Activated T-cell treated with anti-CD3 and anti-CD28 coated beads for 1 hour (primary cell): ENCODE measurements at places on chromosomes 12 and 14.
A peak's percentile ranks its signal among the peaks of the same experiment; 100 is the strongest.

- no peak for DNase-seq
Measured at GRCh38 chr14:102969901-102970300, 47.4 kb downstream of the AMN start.

DNA sequence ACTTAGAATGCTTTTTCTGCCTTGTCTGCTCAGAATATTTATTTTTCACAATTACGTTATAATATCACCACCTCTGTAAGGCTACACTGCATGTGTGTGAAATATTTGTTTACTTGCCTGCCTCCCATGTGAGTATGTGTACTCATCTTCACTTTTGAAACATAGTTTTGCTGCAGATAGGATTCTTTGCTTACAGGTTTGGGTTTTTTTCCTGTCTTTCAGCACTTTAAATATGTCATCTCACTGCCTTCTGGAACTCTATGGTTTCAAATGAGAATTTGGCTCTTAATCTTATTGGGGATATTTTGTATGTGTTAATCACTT is 10.9 kb downstream of the G2E3 start:
- no peak for DNase-seq

DNA sequence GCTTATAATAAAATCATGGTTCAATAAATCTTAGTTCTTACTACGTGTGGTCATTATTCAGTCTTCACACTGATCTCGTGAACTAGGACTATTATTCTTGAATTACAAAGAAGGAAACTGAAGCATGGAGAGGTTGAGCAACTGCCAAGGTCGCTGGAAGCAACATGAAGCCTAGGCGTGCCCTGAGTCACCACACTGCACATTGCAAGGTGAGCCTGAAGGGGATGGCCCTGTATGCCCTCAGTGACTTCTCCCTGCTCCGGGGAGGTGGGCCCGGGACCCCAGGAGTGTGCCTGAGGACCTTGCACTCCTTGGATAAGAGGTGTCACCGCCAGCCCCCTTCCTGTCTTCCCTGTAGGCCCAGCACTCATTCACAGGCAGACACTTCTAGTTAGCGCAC is 161.6 kb downstream of the CACNA1C start:
- DNase-seq: no peak

DNA sequence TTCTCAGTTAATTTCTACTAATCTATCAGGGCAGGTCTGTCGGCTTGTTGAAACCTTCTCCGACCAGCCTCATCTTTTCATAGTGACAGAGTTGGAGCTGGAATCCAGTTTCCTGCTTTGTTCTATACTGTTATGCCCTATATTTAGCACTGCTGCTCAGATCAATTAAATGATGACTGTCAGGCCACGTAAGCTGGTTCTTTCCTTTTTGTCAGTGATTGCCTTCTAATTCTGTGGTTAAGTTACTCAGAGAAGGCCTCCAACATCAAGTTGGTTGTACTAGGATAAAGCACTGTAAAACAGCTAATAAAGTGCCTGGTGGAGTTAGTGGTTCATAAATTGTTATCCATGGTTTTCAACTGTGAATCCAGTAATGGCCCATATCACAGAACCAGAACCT is 22.6 kb downstream of the DERA start:
- no peak for DNase-seq

DNA sequence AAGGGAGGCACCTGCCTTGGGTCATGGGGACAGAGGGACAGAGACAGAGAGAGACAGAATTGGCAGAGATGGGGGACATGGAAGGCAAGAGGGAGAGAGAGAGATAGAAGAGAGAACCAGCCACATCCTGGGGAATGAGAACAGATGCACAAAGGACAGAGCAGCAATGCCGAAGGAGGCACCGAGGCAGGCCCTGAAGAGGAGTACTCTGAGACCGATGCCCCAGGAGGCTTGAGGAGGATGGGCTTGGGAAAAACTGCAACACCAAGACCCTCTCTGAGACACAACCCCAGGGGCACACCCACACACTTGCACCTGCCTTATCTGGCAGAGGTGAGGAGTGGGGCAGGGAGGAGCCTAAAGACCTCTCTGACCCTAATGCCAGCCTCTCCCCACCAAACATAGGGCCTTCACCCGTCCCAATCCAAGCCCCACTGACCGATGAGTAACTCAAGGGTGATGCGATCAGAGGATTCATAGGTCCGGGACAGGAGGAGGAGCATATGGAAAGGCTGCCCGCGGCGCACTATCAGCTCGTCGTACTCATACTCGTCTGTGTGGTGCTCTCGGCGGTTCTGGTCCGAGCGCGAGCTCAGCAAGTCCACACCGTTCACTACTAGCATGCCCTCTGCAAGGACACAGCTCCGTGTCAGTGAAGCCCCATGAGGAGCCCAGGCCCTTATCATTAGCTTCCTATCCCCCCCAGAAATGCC is 1.6 kb downstream of the TGM1 start:
- DNase-seq: no peak

DNA sequence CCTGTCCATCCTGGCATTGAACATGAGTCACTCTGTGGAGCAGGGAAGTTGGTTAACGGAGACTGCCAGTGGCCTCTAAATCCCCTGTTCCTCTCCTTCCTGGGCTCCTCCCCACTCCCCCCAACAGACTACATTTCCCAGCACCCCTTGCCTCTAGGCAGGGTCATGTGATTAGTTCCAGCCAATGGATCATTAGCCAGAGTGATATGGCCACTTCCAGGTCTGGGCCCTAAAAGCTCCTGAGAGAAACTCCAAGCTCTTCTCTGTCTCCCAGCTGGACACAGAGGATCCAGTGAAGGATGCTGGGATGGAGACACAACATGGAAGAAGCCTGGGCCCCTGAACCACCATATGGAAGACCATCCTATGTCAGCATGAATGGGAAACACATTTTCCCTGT is 54.4 kb upstream of the RFLNA start:
- no peak for DNase-seq

GRCh38 chr12:77033658-77034536 is 31.5 kb downstream of the E2F7 start:
- DNase-seq: no peak

DNA sequence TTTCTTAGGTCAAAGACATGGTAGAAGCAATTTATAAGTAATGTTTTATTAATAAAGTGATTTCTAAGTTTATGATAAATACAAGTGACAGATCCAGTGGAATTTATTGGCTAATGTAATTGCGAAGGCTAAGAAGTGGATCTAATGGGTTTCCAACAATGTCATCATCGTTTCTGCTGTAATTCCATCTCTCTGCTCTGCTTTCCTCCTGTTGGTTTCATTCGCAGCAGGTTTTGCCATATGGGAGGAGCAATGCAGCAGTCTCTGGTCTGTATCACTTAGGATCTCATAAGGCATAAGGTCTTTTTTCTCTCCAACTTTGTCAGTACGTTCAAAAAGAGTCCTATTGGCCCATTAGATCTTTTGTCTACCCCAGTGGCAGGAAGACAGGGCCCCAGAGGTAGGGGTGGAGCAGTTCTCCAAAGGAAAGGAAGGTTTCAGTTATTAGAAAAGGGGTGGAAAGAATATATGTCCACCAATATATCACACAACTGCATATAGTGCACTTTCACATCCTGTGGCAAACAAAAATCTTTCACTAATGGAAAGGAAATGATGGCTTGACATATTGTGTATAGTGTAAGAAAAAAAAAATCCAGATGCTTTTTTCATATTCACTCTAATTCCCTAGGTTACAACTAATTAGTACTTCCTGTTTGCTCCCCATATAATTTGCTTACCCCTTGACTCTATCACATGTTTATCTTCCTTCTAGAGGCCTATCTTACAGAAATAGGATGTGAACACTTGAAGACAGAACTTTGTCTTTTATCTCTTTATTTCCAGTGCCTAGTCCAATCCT is 451.3 kb downstream of the ZFP36L1 start:
- DNase-seq: no peak

DNA sequence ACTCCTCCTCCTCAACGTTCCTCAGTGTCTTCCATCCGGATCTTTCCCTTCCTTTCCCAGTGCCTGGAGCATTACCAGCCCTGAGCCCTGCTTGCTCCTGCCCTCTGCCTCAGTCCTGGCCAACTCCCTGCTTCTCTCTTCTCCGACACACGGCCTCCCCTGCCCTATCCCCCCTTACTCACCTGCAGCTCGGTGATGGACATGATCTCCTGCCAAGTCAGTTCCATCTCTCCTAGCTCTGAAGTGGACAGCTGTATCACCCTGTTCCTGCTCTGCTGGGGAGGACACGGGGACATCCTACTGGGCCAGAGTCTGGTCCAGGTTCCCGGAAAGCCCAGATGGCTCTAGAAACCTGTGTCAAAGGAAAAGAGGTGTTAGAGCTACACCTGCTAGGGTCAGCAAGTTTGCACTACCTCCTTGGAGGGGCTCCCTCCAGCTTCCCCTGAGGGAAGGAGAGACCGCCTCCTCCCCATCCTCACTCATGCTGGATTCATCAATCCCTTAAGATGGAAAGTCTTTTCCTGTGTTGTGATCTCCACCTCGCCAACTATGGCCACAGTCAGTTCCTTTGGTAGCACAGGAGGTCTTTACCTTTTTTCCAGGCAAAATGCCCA is 5.8 kb downstream of the NFE2 start:
- no peak for DNase-seq

GRCh38 chr14:100114109-100114765 is 45.2 kb downstream of the DEGS2 start:
- DNase-seq: no peak

DNA sequence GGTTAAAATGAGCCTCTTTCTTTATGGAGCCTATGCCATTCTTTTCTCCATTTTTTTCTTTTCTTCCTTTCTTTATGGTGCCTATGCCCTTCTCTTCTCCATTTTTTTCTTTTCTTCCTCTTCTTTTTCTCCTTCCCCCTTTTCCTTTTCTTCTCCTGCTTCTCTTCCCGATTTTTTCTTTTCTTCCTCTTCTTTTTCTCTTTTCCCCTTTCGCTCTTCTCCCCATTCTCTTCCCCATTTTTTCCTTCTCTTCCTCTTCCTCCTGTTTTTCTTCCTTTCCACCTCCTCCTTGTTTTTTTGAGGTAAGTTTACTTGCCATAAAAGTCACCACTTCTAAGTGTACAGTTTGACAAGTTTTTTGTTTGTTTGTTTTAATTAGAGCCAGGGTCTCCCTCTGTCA is 50.1 kb downstream of the KIAA0586 start:
- DNase-seq: no peak

DNA sequence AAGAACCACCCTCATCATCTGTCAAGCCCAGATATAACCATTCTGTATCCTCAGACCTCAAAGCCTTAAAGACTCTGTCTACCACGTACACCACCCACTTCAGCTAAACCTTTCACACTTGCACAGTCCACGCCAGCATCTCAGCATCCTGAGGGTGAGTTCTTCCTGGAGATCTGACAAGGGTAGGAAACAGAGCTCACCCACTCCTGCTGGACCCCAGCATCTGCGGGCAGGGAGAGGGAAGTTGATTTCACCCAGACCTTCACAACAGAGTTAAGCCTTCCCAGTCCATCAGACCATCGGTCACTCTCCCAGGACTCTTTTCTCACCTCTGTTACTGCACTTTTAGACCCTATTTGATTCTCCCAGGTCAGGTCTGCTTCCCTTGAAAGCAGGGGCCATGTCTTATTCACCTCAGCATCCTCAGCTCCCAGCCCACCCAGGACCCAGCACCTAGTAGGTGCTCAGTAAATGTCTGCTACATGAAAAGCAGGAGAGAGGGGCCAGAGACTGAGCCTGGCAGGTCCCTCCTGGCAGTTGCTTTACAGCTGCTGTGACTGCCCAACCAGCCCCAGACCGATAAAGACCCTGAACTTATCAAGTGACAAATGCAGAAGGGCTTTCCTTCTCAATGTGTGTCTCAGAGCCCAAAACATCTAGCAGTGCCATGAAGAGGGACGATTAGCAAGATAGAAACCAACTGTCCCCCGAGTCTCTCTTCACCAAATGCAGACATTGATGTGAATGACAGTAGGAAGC is 34.1 kb downstream of the ANO2 start:
- no peak for DNase-seq

GRCh38 chr12:113732916-113733315 is 233.2 kb downstream of the RBM19 start:
- DNase-seq: no peak

GRCh38 chr12:6097411-6097810 is 27.1 kb downstream of the VWF start:
- no peak for DNase-seq

- DNase-seq: peak; percentile 48
Measured at GRCh38 chr14:80987235-80988032, 32.0 kb downstream of the TSHR start.

DNA sequence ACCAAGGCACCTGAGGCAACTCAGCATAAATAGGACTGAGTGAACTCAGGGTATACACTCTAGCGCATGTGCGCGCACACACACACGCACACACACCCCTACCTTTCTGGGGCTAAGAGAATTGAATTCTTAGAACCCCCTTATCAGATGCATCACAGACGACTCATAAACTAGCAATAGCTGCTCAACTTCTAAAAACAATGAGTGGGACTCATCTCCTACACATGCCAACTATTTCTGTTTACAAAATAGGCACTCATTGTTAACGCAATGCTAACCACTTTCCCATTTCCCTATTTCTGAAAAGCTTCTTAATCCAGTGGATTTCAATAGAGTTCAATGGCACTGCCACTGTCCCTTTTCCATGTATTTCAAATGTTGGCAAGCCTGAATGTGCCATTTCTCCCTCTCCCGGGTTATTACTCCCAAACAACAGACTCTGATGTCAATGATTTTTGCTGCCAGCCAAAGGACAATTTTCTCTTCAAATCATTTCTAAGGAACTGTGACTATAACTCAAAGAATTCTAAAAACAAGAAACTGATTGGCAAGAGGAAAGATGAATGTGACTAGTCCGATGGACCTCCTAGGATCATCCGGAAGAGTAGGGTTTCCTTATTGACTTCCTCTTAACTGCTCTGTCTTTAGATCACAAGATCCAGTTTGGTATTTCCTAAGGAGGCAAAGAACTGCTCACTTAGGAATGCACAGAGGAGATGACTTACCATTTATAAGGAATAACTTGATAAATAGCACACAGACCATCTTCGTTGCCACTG is 48.8 kb downstream of the SLC38A1 start:
- DNase-seq: peak; percentile 56

- DNase-seq: no peak
Measured at GRCh38 chr14:103562179-103562428, 353 bp downstream of the BAG5 start.

GRCh38 chr14:89540830-89541470 is 123.9 kb upstream of the FOXN3 start:
- DNase-seq: no peak
